ENCODE measurements at places on chromosomes 2 and 18. TPM values are rescaled to one million over a fixed set of nuclear protein-coding genes. Genes with fewer than 3 reads are reported as not detected.

Gene DPP10
- 3.5 TPM for total RNA-seq

DNA sequence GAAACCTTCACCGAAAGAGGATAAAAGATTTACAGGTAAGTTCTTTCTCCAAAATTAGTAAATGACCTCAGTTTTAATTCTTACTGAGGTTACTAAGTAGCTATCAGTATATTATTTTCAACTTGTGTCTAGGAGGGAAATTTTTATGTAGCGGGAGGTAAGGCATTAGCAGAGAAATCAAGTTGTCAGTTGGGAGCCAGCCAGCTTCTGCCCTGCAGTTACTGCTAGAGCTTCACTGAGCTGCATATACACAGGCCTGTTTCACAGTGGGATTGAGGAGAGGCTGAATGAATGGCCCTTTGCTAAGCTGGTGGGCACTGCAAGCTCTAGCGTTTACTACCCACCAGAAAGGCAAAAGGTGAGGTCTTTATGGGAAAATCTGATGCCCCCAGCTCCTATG is 105.7 kb downstream of the ACAA2 start:
- no peaks in the 10 kb centered on the region for H3K27me3 ChIP-seq
- DNase-seq = no peak
- no peak overlapping the region for H3K27ac ChIP-seq

- H3K27ac ChIP-seq = peak overlapping the region; percentile 98
- peaks cover 14% of the 10 kb centered on the region for H3K4me1 ChIP-seq
- no peaks in the 10 kb centered on the region for H3K27me3 ChIP-seq
- H3K36me3 ChIP-seq = no peaks in the 10 kb centered on the region
- peak overlapping the region; percentile 74 for H3K4me3 ChIP-seq
Measured at GRCh38 chr2:64750001-64750816, 96.5 kb upstream of the SERTAD2 start.

DNA sequence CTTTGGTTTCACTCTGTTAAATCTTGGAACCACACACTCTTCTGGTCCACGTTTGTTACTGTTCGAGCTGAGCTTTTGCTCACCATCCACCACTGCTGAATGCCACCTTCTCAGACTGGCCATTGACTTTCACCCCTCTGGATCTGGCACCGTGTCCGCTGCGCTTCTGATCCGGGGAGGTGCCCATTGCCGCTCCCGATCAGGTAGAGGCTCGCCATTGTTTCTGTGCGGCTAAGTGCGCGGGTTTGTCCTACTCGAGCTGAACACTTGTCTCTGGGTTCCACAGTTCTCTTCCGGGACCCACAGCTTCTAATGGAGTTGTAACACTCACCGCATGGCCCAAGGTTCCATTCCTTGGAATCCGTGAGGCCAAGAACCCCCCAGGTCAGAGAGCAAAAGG is 72.8 kb downstream of the LCLAT1 start:
- no peaks in the 10 kb centered on the region for H3K36me3 ChIP-seq
- DNase-seq = no peak
- no peaks in the 10 kb centered on the region for H3K27me3 ChIP-seq

GRCh38 chr2:46072101-46072820 is 224.9 kb upstream of the EPAS1 start:
- no peaks in the 10 kb centered on the region for H3K27me3 ChIP-seq
- no peak overlapping the region for H3K4me3 ChIP-seq
- peaks cover 12% of the 10 kb centered on the region for H3K4me1 ChIP-seq
- DNase-seq = no peak
- no peaks in the 10 kb centered on the region for H3K36me3 ChIP-seq

- no peaks in the 10 kb centered on the region for H3K36me3 ChIP-seq
- H3K27me3 ChIP-seq = peaks cover 20% of the 10 kb centered on the region
- peaks cover 17% of the 10 kb centered on the region for H3K4me1 ChIP-seq
- no peak overlapping the region for H3K27ac ChIP-seq
- DNase-seq = peak; percentile 42
Measured at GRCh38 chr2:241033336-241033987, 35.0 kb downstream of the SNED1 start.

GRCh38 chr2:205708231-205708631 is 25.9 kb downstream of the NRP2 start:
- H3K4me1 ChIP-seq = peaks cover 98% of the 10 kb centered on the region
- H3K27me3 ChIP-seq = no peaks in the 10 kb centered on the region
- H3K4me3 ChIP-seq = no peak overlapping the region
- DNase-seq = peak; percentile 83
- H3K27ac ChIP-seq = peak overlapping the region; percentile 96

DNA sequence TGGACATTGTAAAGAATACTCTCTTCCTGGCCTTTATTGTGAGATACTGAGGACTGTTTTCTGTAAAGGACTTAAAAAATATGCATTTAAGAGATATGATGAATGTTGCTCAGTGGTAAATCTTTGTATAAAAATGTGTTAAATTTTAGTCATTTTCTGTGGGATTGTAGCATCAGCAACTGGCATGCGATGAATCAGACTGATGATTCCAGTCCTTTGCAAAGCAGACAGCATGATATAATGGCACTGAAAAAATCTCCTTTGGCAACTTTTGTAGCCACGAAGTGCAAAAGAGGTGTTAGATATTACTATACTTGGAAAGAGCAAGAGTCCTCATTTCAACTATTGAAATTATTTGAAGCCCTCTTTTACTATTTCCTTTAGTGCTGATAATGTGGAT is 678.7 kb downstream of the PLCL1 start:
- H3K4me1 ChIP-seq = no peaks in the 10 kb centered on the region
- no peaks in the 10 kb centered on the region for H3K36me3 ChIP-seq
- H3K4me3 ChIP-seq = no peak overlapping the region
- H3K27me3 ChIP-seq = no peaks in the 10 kb centered on the region

DNA sequence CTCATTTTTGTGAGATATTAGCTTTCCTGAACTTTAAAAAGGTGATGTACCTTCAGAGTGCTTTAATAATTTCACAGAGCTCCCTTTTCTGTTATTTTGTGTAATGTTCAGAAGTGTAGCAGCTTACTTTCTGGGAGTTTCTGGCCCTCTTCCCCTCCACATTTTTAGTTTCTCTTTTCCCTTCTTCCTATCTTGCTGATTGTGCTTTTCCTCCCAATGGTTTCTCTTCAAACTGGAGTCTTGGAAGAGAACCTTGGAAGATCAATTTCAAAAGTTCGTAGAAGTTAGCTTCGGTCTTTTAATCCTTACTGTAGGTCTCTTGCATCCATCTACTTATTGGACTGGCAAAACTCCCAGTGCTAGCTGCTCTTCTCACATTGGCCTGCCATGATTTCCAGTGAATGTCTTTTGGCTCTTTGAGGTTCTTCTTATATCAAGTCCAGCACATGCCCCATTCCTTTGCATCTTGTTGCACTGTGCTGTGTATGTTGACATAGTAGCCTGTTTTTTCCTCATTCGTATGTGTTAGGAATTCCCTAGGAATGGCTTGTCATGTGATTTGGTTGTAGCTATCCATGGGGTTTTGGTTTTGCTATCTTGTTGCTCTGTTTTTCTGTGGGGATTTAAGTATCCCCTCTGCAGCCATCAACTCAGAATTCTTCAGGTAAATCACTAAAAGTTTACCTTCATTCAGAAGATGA is 7.8 kb downstream of the CCNT2 start:
- no peaks in the 10 kb centered on the region for H3K27me3 ChIP-seq
- H3K27ac ChIP-seq = peak overlapping the region; percentile 38
- peaks cover 52% of the 10 kb centered on the region for H3K4me1 ChIP-seq
